Stimulated activated CD4-positive, alpha-beta T cell treated with anti-CD3 and anti-CD28 coated beads, TNF-alpha, amount 100 ng/mL, for 24 hours (primary cell): ENCODE measurements at places on chromosomes 4 and X.

GRCh38 chrX:2176733-2177132 is 324.0 kb downstream of the DHRSX start:
- DNase-seq, result no peak

DNA sequence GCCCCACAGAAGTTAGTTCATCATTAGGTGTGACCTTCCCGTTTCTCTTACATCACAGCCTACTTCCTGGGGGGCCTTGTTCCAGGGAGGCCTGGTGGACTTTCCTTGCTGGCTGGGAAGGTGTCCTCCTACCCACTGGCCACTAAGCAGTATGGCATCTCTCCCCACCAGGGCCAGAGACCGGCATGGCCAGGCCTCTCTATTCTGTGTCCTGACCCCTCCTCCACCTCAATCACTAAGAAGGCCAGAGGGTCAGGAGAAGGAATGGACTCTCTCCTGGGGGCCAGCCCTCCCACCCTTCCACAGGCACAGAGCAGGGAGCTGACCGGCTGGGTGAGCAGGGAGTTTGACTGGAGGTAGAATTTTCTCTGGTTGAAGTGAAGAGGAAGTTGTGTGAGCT is 81.9 kb downstream of the PJA1 start:
- DNase-seq, result no peak

DNA sequence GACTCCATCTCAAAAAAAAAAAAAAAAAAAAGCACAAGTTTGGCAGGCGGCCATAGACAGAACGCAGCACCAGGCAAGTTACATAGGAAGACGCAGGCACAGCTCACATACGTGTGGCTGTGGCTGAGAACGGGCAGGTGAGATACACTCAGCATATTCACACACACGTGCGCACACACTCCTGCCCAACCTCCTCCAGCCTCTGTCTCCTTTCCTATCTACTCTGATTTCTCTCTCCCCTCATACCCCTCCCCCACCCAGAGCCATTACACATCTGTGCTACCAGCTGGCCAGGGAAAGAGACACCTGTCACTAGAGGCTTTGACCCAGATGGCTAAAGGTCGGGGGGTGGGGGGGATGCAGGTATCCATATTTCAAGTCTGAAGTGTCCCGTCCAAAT is 2.2 kb upstream of the SLC38A5 start:
- DNase-seq, result no peak

DNA sequence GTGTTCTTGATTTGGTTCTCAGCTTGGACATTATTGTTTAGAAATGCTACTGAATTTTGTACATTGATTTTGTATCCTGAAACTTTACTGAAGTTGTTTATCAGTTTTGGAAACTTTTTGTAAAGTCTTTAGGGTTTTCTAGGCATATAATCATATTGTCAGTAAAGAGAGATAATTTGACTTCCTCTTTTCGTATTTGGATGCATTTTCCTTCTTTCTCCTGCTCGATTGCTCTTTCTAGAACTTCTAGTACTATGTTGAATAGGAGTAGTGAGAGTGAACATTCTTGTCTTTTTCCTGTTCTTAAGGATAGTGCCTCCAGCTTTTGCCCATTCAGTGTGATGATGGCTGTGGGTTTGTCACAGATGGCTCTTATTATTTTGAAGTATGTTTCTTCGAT is 24.1 kb downstream of the TMPRSS11A start:
- no peak for DNase-seq

GRCh38 chr4:68594678-68595077 is 18.6 kb upstream of the UGT2B17 start:
- DNase-seq, result no peak
